T-helper 2 cell treated with Interferon-gamma antibody and Interleukin-4, amounts not matched to agents 5 μg/mL and 100 μg/mL, for 36 hours (primary cell): ENCODE measurements at places on chromosomes 12 and 14.

DNA sequence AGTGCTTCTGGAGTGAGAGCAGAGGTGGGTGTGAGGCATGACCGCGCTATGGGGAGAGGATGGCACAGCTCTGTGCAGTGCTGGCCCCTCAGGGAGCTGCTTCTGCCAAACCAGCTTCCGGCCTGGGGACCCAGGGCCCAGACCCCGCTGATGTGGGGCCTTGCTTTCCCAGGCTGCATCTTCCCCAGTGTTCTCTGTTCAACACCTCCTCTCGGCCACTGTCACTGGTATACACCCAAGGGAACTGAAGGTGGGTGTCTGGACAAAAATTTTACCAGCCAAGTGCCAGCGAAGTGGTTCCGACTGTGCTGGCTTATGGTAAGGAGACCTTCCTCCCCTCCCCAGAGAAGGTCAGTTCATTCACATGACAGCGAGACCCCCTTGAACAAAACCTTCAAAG is 179.1 kb downstream of the AACS start:
- no peak for DNase-seq

DNA sequence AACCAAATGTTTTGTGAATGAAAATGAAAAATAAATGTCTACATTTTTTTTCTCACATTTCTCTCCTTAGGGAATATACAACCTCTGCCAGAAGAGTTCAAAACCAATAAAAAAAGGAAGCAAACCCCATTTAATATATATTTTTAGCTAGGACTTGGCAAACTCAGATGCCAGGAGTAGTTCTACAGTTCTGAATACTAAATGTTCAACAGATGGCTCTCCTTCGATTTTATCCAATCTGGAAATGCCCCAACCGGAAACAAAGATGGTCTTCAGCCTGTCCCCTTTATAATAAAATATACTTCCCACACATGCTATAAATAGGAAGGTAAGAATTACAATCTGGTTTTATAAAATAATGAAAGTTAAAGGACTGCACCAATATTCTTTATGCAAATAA is 330.4 kb downstream of the MDGA2 start:
- DNase-seq, result no peak

DNA sequence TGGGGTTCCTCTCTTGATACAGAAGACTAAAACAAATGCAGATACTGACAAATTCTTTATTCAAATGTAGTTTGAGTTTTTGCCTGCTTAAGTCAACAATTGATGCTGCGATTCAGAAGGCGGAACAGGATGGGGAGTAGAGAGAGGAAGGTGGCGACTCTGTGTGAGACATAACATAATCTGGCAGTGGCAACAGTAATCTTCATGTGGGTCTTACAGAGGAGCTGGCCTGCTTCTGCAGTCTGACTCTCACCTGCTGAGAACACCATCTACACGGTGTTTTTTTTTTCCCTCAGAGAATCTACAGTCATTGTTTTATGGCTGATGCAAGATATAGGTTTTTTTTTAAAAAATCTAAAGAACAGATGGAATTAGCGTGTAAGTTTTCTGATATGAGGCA is 10.1 kb downstream of the CCDC92 start:
- no peak for DNase-seq

- no peak for DNase-seq
Measured at GRCh38 chr12:112803620-112804282, 12.2 kb downstream of the RPH3A start.

DNA sequence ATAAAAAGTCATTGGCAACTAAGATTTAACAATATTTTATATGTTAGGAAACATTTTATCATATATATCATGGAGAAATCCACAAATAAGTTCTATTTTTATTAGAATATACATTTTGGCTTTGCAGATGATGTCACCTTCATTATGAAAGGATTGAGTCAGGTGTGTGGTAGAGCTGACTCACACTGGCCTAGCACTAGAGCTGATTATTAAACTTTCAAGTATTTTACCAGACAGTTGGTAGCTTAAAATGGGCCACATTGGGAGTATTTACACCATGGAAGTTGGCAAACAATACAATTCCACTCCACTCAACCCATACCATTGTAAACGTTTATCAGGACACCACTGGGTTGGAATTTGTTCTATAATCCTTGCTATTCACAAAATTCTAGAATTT is 1036.6 kb downstream of the TRHDE start:
- DNase-seq, result no peak

GRCh38 chr12:47604221-47604873 is 101.5 kb downstream of the RPAP3 start:
- DNase-seq, result no peak

DNA sequence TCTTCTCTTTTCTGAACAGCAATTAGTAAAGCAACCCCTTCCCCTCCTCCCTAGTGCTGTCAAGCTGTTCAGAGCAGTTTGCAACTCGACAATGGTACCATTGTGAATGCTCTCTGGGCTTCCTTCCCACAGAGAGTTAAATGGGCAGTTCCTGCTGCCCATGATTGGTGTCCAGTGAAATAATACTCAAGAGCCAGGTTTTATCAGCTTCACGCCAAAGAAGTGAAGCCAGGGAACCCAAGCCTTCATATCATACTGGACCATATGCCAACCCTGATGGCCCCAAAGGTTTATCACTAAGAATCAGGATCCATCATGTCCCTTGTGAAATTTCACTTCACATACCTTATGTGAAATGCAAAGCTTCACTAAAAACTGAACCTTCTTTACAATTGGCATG is 24.7 kb downstream of the INSM2 start:
- DNase-seq, result no peak

DNA sequence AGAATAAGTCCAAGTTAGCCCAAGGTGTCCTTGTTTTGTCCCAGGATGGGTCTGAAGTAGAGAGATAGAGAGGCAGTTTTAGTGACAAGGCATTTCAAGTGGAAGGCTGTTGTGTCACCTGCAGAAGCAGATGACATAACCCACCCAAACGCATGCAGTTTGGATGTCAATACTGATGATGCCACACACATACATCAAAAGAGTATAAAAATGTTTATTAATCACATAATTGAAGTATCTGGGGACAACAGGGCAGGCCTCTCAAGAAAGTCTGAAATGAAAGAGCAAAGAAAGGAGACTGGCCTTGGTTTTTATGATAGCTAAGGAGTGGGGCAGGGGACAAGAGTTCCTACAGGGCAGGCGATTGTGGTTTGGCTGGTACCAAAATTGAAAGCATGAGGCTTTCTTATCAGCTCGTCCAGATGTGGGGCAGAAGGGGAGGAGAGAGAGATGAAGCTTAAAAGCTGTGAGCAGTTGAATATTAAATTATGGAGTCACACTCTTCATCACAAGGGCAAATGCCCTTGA is 78.4 kb upstream of the TSPAN8 start:
- DNase-seq, result no peak

- no peak for DNase-seq
Measured at GRCh38 chr14:105883066-105884005, 357.0 kb downstream of the TMEM121 start.

GRCh38 chr12:53786411-53786810 is 34.6 kb upstream of the CISTR start:
- DNase-seq, result no peak

DNA sequence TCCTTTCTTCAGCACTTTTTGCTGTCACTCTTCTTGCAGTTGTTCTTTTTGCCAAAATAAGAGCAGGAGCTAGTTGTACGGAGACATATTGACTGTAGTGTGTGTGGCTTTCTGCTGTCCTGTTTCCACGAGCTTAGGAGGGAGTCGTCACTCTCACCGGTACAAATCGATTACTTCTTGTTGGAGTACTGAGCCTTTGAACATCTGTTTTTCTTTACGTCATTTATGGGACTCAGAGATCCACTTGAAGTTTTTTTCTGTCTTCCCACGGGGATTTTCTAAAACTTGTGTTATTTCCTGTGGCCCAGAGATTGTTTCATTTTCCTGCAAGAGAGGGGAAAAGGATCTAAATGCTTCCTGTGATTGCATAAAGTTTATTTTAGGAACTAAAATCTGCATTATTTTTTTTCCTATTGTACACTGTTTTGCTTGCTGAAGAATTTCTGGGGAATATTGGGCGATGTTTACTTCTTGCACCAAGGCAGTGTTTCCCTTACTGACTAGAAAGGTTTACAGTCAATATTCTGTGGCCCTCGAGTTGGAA is 199.8 kb upstream of the ARHGAP5 start:
- DNase-seq, result no peak

DNA sequence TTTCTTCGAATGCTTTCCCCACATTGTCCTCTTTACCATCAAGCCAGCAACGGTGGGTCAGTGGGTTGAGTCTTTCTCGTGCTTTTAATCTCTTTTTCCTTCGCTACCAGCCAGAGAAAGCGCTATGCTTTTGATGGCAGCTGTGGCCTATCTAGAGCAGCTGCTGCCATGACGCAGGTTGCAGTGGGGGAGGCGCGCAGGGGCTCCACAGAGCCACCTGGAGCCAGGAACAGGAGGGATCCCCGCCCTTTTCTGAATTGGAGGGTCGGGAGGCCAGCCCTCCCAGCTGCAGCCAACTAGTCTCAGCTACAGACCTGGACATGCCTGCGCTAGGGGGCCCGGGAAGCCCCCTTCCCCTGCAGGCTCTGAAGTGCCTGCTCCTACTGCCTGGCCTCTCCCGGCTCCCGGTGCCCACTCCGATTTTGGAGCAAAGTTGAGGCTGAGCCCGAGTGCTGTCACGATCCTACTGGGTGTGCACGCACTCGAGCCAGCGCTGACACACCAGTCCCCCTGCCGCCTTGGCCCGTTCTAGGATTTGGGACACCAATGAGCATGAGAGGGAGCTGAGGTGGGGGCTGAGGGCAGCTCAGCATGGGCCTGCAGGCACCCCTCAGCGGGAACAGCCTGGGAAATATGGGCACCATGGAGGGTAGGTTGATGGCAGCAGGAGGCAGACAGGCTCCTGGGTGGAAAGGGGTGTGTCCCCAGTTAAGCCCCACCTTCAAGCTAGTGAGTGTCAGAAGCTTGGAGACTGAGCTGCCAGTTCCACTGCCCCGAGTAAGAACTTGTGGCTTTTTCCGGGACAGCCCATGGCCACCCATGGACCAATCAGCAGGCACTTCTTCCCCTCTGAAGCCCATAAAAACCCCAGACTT is 784.2 kb downstream of the SLC6A15 start:
- DNase-seq, result no peak

DNA sequence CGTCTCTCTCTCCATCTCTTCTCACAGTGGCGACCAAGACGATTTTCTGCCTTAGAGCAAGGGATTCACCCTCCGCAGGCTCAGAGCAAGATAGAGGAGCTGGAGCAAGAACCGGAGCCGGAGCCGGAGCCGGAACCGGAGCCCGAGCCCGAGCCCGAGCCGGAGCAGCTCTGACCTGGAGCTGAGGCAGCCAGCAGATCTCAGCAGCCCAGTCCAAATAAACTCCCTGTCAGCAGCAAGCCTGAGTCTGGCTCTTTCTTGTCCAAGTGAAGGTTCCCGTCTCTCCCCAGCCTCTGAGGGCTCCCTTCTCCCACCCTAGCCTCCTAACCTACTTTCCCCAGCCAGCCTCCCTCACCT is 5.9 kb downstream of the LAG3 start:
- DNase-seq, result no peak

DNA sequence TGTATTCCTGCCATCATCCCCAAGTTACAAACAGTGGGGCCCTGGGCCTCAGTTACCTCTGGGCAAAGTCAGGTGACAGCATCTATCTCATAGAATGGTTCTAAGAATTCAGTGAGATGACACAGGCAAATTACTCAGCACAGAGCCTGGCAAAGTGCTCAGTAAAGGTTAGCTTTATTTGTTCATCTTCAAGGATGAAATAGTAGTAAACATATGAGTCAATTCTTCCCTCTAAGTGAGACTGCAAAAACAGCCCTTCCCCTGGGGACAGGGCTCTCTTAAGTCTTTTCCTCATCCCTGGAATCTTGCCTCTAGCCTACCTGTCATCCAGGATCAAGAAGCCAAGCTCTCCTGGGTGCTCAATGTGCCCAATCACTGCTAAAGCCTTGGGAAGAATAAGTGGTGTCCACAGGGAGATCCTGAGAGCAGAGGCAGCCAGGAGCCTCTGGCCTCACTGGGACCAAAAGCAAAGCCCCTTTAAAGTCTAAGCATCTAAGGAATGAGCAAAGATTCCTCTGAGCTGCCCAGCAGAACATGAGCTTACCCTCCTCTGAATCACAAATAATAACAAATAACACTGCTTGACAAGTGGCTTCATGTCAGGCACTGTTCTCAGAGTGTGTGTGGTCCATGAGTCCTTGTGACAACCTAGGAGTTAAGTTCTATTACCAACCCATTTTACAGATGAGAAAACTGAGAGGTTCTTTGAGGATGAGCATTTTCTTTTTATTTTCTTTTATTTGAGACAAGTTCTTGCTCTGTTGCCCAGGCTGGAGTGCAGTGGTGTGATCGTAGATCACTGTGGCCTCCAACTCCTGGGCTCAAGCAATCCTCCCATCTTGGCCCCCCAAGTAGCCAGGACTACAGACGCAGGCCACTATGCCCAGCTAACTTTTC is 12.1 kb downstream of the NUAK1 start:
- no peak for DNase-seq

DNA sequence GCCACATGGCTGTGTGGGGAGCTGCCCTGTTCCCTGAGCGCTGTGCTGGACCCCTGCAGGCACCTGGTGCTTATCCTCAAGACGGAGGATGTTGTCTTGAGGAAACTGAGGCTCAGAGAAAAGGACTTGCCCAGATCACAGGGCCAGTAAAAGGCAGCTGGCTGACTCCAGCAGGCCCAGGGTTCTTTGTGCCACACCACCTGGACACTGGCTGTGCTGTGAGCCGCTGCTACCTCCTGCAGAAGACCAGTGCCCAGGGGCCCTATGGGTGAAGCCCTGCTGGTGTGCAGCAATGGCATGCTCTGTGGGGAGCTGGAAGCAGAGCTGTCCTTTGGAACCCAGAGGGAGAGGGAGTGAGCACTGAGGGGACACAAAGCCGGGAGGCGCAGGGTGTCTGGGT is 75.9 kb downstream of the DDX51 start:
- no peak for DNase-seq

DNA sequence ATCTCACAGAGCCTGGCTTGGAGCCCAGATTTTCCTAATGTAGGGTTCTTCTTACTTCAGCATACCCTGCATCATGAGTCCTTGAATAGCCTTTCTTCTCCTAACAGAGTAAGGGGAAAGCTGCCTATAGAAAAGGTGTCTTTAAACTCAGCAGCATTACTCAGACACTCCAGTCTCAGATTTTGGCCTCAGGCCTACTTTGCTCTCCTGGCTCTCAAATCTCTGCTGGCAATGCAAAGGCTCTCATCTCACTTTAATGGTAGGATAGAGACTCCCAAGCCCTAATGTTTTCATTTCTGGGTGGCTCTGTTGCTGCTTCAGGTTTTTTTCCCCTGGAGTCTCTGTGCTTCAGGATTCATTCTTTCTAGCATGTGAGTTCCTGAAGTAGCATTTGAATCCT is 9.1 kb upstream of the NKX2-8 start:
- no peak for DNase-seq

DNA sequence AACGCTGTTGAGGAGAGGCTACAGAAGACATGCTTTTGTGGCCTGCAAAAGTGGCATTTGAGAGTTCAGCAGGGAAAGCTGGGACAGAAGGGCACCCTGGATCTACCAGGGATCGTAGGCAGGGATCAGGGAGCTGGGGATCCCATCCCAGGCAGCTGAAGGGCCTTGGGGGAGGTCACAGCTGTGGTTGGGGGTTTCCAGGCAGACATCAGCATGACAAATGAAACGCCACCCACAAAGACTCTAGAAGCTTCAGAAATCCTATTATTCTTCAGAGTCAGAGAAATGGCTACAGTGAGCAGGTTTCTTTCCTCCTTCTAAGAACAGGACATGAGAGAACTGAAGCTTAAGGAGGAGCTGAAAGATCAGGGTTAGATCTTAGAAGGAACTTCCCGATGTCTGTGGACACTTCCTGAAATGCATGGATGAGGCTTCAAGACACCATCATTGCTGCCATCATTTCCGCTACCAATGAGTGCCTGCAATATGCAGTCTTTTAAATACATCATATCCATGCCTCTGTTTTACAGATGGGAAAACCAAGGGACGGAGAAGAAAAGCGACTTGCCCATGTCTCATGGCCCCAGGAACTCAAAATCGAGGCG is 104.3 kb downstream of the RBM19 start:
- no peak for DNase-seq
